ENCODE measurements at places on chromosomes 2 and 18. TPM values are rescaled to one million over a fixed set of nuclear protein-coding genes. Genes with fewer than 3 reads are reported as not detected.

- peaks cover 49% of the 10 kb centered on the region for H3K36me3 ChIP-seq
- no peaks in the 10 kb centered on the region for H3K27me3 ChIP-seq
- H3K4me1 ChIP-seq = peaks cover 11% of the 10 kb centered on the region
Measured at GRCh38 chr18:7021994-7022840, 95.4 kb downstream of the LAMA1 start.

DNA sequence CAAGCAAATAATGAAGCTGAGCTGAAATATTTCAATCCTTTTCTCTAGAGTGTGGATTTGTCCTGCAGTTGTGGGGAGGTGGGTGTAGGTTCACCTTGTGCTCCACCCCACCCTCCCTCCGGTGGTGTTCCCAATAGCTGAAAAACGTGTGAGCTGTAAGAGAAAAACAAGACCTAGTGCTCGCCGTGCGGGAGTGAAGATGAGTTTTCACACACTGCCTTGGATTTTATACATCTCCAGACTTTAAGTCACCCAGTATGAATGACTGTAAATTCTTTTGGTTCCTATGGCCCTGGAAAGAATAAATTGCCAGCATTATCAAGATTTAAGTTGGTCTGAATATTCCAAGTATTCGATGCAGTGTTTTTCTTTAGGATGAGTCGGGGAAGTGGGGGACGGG is 1.9 kb upstream of the SOX11 start:
- H3K4me3 ChIP-seq = peak overlapping the region; percentile 62
- no peaks in the 10 kb centered on the region for H3K27me3 ChIP-seq
- no peaks in the 10 kb centered on the region for H3K4me1 ChIP-seq

The SERPINB4 gene
- total RNA-seq = not detected

DNA sequence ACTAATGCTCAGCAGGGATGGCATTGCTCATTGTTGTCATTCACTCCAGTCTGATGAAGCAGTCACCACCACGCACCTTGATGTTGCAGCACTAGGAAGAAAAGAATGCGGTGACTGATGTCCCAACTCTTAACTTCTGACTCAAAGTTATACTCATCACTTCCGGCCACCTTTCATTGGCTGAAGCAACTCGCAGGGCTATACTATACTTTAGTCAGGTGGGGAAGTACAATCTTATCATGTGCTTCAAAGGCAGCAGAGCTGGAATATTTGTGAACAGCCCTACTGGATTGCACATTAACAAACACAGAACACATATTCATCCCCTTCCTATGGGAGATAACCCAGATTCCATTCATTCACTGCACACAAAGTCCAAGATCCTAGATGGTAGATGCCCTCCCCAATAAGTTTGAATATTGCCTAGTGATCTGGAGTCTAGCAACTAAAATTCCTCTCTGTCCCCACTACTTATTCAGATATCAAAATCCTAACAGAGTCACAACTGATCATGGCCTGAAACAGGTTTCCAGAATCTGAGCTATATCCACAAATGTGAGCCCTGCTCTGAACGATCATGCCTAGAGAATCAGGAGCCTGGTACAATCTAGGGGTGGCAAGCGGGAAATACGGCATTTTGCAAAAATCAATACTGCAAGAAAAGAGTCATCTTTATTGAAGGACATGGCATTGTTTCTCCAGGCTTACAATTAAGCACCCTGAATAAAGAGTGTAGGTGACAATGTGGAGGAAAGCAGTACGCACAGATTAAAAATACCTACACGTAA is 3.4 kb upstream of the SPATS2L start:
- H3K27me3 ChIP-seq = no peaks in the 10 kb centered on the region
- H3K27ac ChIP-seq = no peak overlapping the region
- no peak overlapping the region for H3K4me3 ChIP-seq
- DNase-seq = no peak
- peaks cover 11% of the 10 kb centered on the region for H3K4me1 ChIP-seq

DNA sequence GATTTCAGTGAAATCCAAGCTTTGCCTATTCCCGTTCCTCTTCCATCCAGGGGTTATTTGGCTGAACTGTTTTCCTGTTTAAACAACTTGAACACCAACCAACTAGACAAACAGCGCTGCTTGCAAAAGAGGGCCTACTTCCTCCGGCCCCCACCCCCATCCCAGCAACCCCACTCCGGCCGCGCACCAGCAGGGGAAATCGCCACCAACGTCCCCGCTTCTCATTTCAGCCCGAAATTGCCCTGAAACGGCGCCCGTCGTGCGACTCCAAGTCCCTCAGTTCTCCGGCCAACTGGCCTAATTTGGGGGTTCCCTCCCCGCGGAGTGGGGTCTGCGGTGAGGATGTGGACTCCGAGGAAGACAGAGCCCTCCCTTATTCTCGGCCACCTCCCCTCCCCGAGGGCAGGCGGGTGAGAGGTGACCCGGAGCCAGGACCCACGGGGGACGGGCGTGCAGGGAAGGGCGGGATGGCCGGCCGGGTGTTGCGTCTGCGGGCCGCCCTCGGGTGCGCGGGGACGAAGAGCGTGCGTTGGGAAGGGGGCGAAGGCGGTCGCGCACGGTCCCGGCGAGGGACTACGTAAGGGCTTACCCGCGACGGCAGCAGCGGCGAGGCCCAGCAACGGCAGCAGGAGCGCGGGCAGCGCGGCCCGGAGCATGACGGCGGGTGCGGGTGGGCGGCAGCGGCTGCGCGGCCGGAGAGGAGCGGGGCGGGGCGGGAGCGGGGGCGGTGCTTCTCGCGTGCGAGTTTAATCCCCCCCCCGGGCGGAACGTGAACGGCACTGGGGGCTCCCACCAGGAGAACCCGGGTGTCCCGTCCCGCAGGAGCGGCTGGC is at the start of gene CD302:
TSS of gene CD302 (minus strand) at position 666 of the 833 bp plus-strand sequence. CDS start at position 656, 10 bp downstream.
- H3K36me3 ChIP-seq = no peaks in the 10 kb centered on the region
- H3K4me3 ChIP-seq = peak within 1 kb of the TSS; percentile 55
- peak within 1 kb of the TSS; percentile 45 for H3K27ac ChIP-seq
- H3K4me1 ChIP-seq = peaks cover 5% of the 10 kb centered on the region
- DNase-seq = peak; percentile 65
- peaks cover 12% of the 10 kb centered on the region for H3K27me3 ChIP-seq

The MARCO gene
- total RNA-seq = 3.0 TPM

The ZFP36L2 gene
- 32.5 TPM for total RNA-seq

- peaks cover 12% of the 10 kb centered on the region for H3K36me3 ChIP-seq
- H3K27me3 ChIP-seq = no peaks in the 10 kb centered on the region
- H3K4me1 ChIP-seq = no peaks in the 10 kb centered on the region
- no peak overlapping the region for H3K27ac ChIP-seq
Measured at GRCh38 chr2:69977186-69977585, 15.8 kb upstream of the ASPRV1 start.

The SIX3 gene
- not detected for total RNA-seq
